GF-D8 (cell line): ENCODE measurements at places on chromosomes 11 and 22.

DNA sequence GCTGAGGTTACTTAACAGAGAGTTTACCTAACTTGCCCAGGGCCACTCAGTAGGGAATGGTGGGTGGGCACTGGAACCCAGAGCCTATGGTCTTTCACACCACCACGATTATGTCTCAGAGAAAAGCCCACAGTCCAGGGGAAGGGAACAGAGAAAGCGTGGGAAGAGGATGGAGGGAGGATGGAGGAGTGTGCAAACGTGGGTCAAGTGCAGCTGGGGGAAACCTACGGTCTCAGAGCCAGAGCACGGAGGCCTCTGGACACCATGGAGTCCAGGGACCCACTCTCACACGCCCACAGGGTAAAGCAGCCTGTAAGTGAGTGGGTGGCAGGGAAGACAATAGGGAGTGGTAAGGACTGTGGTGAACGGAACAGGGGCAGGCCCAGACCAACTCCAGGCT, 47.3 kb upstream of the SLC35C1 start:
- no peak for DNase-seq

- DNase-seq: no peak
Measured at GRCh38 chr11:122720107-122720881, 64.8 kb downstream of the UBASH3B start.

GRCh38 chr11:103811870-103812455, 224.5 kb upstream of the DDI1 start:
- DNase-seq: no peak

DNA sequence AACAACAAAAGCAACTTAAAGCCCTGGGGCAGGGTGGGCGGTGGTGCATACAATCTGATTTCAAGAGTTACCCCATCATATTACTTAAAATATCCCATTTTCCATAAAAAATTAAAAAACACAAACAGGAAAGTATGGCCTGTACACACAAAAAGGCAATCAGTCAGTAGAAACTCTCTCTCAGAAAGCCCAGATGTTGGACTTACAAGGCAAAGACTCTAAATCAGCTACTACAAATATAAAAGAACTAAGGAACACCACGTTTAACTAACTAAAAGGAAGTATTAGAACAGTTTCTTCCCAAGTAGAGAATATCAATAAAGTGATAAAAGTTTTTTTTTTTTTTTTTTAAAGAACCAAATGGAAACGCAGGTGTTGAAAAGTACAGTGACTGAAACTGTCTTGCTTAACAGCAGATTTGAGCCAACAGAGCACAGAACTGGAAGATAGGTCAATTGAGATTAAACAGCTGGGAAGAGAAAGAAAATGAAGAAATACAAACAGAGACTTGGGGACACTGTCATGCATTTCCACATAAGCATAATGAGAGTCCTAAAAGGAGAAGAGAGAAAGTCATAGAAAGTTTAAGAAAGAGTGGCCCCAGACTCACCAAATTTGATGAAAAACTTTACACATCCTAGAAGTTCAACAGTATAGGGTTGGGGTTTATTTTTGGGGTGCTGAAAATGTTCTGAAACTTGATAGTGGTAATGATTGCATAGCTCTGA, 8.6 kb downstream of the SC5D start:
- DNase-seq: no peak
